ENCODE measurements at places on chromosomes 6 and 20. TPM values are rescaled to one million over a fixed set of nuclear protein-coding genes. Genes with fewer than 3 reads are reported as not detected.

Gene NR2E1
- total RNA-seq: 0.09 TPM

Gene CASS4
- total RNA-seq: 0.09 TPM

Gene SEL1L2
- total RNA-seq: not detected

Gene MEI4
- total RNA-seq: not detected

Gene PRIM2
- total RNA-seq: 12.5 TPM

Gene C20orf202
- total RNA-seq: not detected

Gene PRL
- total RNA-seq: not detected

Gene RBM38
- 33.8 TPM for total RNA-seq

Gene TTLL9
- total RNA-seq: 0.06 TPM

Gene GABRR1
- total RNA-seq: not detected

Gene ECHDC1
- total RNA-seq: 38.2 TPM

Gene MUC22
- total RNA-seq: 0.05 TPM

Gene SCRT2
- not detected for total RNA-seq

Gene SFTA2
- not detected for total RNA-seq

Gene STMND1
- not detected for total RNA-seq

Gene BEND6
- total RNA-seq: 0.96 TPM

Gene DCDC2
- 3.0 TPM for total RNA-seq

Gene CST3
- total RNA-seq: 364 TPM

Gene CPNE5
- total RNA-seq: 0.11 TPM

Gene FAM83C
- total RNA-seq: not detected

Gene PLA2G7
- not detected for total RNA-seq

Gene RWDD1
- total RNA-seq: 37.6 TPM

Gene SLC23A2
- 17.9 TPM for total RNA-seq

Gene KIAA0408
- total RNA-seq: 6.6 TPM

Gene CCM2L
- total RNA-seq: 0.42 TPM

Gene SCP2D1
- total RNA-seq: not detected

Gene LKAAEAR1
- total RNA-seq: 1.5 TPM

Gene STX11
- total RNA-seq: 2.2 TPM

Gene FERMT1
- total RNA-seq: 19.4 TPM

Gene HTR1E
- total RNA-seq: not detected

Gene ELOVL2
- 6.6 TPM for total RNA-seq

Gene CYP21A2
- not detected for total RNA-seq

Gene COL11A2
- 0.77 TPM for total RNA-seq

Gene KATNA1
- total RNA-seq: 10.6 TPM

Gene NOTCH4
- total RNA-seq: 0.61 TPM

Gene FAM209B
- total RNA-seq: not detected

Gene ZBTB12
- total RNA-seq: 5.1 TPM

Gene AFG1L
- total RNA-seq: 1.4 TPM

Gene TRIM10
- total RNA-seq: not detected

Gene HLA-DOA
- not detected for total RNA-seq

Gene PDE7B
- 2.2 TPM for total RNA-seq

Gene UNC93A
- not detected for total RNA-seq

Gene SMIM8
- total RNA-seq: 3.9 TPM

Gene ID4
- total RNA-seq: 2.6 TPM

Gene RPS6KA2
- 0.20 TPM for total RNA-seq

Gene PAX1
- not detected for total RNA-seq

Gene GMNN
- 53.2 TPM for total RNA-seq

Gene ALDH8A1
- 0.40 TPM for total RNA-seq

Gene SOX4
- total RNA-seq: 16.3 TPM

Gene PGC
- not detected for total RNA-seq

Gene NCOA6
- 18.8 TPM for total RNA-seq

Gene CDH22
- not detected for total RNA-seq

Gene ZKSCAN3
- 2.1 TPM for total RNA-seq
